ENCODE measurements at places on chromosomes 7 and 10. TPM values are rescaled to one million over a fixed set of nuclear protein-coding genes. Genes with fewer than 3 reads are reported as not detected.

- no peaks in the 10 kb centered on the region for H3K4me1 ChIP-seq
- H3K36me3 ChIP-seq, result no peaks in the 10 kb centered on the region
- no peak overlapping the region for H3K4me3 ChIP-seq
- no peaks in the 10 kb centered on the region for H3K27me3 ChIP-seq
- no peak for DNase-seq
- no peak overlapping the region for H3K27ac ChIP-seq
These were observed 87.2 kb upstream of the HPS1 start for GRCh38 chr10:98533746-98534445.

DNA sequence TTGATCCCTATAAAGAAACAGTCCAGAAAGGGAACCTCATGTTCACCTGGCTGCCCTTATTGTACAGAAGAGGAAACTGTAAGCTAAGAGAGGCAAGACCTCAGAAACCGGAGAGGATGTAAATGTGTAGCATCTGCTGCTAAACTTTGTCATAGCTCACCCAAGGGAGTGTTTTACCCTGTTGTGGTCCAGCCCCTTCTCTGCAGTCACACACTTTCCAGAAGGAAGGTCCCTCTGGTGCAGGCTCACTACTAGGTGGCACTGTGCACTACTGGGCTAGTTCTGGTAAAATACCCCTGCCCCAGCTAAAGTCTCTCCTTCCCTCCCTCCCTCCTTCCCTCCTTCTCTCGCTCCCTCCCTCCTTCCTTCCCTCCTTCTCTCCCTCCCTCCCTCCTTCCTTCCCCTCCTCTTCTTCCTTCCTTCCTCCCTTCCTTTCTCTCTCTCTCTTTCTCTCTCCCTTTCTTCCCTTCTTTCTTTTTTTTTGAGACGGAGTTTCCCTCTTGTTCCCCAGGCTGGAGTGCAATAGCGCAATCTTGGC lies 42.5 kb upstream of the LCOR start:
- no peak for DNase-seq
- H3K4me3 ChIP-seq, result no peak overlapping the region
- H3K27ac ChIP-seq, result no peak overlapping the region

DNA sequence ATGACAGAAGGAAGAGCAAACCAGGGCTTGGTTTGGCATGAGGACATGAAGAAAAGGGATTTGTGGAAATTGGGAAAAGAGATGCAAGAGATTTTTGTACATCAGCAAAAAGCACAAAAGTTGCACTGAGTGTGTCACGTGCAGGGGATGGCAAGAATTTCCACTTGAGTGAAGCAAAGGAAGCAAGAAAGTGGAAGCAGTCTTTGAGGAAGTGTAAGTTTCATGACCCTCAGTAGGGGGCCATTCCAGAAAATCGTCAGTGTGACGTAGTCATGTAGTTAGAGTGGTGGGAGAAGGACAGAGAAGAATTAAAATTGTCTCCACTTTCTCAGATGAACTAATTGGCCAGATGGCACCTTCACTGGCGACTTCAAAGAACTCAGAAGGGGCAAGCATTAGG lies 123.3 kb upstream of the FZD1 start:
- no peak for DNase-seq
- no peak overlapping the region for H3K27ac ChIP-seq
- H3K27me3 ChIP-seq, result no peaks in the 10 kb centered on the region
- no peaks in the 10 kb centered on the region for H3K36me3 ChIP-seq

GRCh38 chr10:99395750-99396445 lies 34.5 kb downstream of the GOT1 start:
- H3K27ac ChIP-seq, result peak overlapping the region; percentile 7
- DNase-seq, result peak; percentile 83
- H3K4me1 ChIP-seq, result peaks cover 12% of the 10 kb centered on the region
- H3K36me3 ChIP-seq, result peaks cover 10% of the 10 kb centered on the region
- no peak overlapping the region for H3K4me3 ChIP-seq

The LAMB1 gene
- 117 TPM for total RNA-seq

DNA sequence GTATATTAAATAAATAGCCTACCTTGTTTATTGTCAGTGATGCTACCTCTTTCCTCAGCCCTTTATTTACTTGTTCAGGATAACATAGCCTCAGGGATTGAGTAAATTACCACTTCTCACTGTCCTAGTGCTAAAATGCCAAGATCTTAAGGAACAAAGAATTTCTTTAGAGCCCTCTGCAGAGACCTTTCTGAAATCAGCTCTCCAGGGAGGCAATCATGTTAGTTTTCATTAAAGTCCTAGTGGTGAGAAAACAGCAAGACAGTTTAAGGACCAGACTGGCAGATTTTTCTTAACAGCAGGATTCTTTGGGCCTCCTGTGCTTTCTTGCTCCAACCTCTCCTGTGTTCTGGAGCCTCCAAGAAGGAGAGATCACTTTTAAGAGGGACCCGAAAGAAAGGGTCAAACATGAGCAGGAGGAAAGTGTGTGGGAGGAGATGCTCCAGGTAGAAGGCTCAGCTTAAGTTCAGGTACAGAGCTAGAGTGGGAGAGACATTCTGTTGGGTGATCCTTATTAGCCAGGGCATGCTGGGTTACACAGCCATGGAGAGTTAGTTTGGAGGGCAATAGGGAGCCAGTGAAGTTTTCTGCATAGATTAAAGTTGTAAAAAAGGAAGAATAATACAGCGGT lies 1.2 kb upstream of the PLCE1 start:
- H3K36me3 ChIP-seq, result no peaks in the 10 kb centered on the region
- peaks cover 9% of the 10 kb centered on the region for H3K27me3 ChIP-seq
- DNase-seq, result peak; percentile 16
- no peak overlapping the region for H3K4me3 ChIP-seq
- H3K27ac ChIP-seq, result no peak overlapping the region

Data from IMR-90 (cell line).